Activated CD4-positive, alpha-beta T cell treated with anti-CD3 and anti-CD28 coated beads, Interleukin-2, amount 10 ng/mL, durations not matched to agents 24 days and 14 days (primary cell): ENCODE measurements at places on chromosomes 11 and 22. TPM values are rescaled to one million over a fixed set of nuclear protein-coding genes. Genes with fewer than 3 reads are reported as not detected.

Gene MLC1
- total RNA-seq, result not detected in 2 replicates

Gene CLMP
- 0.05 and 0.12 TPM in 2 replicates for total RNA-seq

DNA sequence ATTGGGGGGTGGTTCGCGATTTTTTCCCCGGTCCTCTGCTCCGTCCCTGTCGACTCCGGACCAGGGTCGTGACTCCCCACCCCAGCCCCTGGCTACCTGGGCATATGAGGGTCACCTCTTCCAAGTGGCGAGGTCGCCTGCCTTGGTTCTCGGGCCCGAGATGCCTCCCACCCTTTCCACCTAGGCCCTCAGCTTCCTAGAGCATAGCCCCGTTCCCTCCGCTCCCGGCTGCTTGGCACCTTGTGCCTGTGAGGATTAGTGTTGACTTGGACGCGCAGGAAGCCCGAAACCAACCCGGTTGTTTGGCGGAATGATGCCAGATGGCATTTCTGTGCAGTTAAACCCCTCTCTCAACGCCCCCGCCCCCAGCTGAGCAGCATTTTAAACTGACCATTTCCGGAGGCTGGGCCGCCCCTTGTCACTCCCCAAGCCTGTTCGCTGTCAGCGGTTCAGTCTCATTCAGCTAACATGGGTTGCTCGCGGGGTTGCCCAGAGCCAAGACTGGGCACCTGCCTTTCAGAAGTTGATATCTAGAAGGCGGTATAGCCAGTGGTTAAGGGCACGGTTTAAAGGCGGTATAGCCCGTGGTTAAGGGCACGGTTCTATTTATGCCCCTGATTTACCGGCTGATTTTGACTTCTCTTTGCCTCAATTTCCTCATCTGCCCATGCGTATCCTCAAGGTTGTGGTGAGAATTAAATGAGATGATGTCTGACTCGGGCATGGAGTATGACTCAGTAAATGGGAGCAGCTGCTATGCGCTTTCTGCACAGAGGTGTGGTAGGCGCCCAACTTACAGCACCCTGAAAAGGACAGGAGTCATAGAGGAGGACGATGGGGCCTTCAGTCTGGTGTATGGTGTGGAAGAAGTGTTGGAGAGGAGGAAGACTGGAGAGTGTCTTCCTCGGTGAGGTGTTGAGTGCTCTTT is 639 bp downstream of the INCENP start:
- peaks cover 3% of the 10 kb centered on the region for H3K27me3 ChIP-seq
- peak overlapping the region; percentile 88 for H3K4me3 ChIP-seq
- H3K36me3 ChIP-seq, result peaks cover 21% of the 10 kb centered on the region
- DNase-seq, result peak; percentile 83
- peaks cover 32% of the 10 kb centered on the region for H3K4me1 ChIP-seq

DNA sequence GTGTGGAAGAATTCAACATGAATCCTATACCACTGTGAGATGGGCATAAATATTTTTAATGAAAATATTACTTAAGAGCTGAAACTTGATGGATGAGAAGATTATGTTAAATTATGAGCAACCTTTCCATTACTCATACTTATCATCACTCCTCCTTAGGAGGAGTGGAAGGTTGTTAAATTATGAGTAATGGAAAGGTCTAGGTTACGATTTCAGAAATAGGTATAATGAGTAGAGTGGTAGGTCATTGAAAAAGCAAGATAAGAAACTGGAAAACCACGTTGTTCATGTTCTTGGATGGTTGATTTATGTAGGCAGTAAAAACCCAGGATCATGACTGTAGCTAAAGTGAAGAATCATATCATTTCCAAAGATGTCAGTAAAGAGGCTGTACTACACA is 973.2 kb upstream of the RAG2 start:
- H3K4me3 ChIP-seq, result no peak overlapping the region
- no peak for DNase-seq
- no peaks in the 10 kb centered on the region for H3K27me3 ChIP-seq
- H3K4me1 ChIP-seq, result no peaks in the 10 kb centered on the region
- no peaks in the 10 kb centered on the region for H3K36me3 ChIP-seq
- H3K27ac ChIP-seq, result no peak overlapping the region

DNA sequence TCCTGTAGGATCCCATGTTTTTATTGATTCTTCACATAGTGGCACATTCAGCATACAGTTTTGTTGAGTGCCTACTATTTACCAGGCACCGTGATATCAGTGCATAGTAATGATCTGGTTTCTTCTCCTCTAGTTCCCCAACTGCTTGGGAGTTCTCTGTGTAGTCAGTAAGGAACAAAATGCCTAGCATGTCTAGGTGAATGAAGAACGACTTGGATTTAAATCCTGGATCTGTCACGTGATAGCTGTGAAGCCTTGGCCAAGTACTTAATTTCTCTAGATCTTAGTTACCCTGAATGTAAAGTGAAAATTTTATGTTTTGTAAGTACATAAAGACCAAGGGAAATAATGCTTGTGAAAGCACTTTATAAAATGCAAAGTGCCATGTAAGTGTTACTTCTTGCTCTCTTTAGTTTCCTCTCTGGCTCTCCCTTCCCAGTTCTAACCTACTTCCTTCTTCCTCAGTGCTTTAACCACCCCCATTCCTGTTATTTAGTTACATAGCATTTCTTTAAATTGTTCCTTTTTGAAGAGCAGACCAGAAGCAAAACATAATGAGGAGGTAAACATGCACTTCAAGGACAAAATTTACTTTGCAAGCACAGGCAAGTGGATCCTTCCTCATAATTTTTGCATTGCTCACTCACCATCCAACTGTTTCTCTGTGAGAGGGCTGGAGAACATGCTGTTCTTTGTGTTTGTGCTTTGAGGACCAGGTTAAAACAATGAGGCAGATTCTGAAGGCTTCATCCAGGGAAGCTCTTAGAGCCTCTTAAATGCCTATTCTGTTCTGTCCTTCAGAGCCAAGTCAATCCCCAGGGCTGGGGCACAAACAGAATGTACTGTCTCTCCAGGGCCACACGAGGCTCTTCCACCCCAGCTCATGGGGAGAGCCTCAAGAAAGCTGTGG is 353.9 kb upstream of the TENM4 start:
- H3K4me1 ChIP-seq, result no peaks in the 10 kb centered on the region
- H3K27me3 ChIP-seq, result no peaks in the 10 kb centered on the region
- no peaks in the 10 kb centered on the region for H3K36me3 ChIP-seq
- DNase-seq, result no peak
- H3K4me3 ChIP-seq, result no peak overlapping the region

- H3K4me3 ChIP-seq, result no peak overlapping the region
- no peaks in the 10 kb centered on the region for H3K36me3 ChIP-seq
- no peaks in the 10 kb centered on the region for H3K27me3 ChIP-seq
- no peaks in the 10 kb centered on the region for H3K4me1 ChIP-seq
- H3K27ac ChIP-seq, result no peak overlapping the region
Observed at GRCh38 chr22:47281126-47282106, 519.0 kb downstream of the TBC1D22A start.

DNA sequence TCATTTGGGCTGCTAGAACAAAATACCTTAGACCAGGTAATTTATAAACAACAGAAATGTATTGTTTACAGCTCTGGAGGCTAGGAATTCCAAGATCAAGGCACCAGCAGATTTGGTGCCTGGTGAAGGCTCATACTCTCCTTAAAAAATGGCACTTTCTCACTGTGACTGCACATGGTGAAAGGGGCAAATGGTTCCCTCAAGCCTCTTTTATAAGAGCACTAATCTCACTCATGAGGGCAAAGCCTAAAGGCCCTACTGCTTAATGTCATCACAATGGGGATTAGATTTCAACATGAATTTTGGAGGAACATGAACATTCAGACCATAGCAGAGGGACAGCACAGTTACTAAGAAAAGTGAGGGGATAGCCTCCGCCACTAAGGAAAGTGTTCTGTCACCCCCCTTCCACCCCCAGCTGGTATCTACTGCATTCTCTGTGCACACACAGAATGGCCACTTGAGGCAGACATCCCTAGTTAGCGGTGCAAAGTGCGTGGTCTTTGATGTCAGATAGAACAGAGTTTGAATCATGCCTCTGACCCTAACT is 47.2 kb upstream of the CEP295 start:
- peaks cover 5% of the 10 kb centered on the region for H3K27me3 ChIP-seq
- no peak overlapping the region for H3K4me3 ChIP-seq
- no peak overlapping the region for H3K27ac ChIP-seq
- no peaks in the 10 kb centered on the region for H3K36me3 ChIP-seq
- peaks cover 3% of the 10 kb centered on the region for H3K4me1 ChIP-seq

DNA sequence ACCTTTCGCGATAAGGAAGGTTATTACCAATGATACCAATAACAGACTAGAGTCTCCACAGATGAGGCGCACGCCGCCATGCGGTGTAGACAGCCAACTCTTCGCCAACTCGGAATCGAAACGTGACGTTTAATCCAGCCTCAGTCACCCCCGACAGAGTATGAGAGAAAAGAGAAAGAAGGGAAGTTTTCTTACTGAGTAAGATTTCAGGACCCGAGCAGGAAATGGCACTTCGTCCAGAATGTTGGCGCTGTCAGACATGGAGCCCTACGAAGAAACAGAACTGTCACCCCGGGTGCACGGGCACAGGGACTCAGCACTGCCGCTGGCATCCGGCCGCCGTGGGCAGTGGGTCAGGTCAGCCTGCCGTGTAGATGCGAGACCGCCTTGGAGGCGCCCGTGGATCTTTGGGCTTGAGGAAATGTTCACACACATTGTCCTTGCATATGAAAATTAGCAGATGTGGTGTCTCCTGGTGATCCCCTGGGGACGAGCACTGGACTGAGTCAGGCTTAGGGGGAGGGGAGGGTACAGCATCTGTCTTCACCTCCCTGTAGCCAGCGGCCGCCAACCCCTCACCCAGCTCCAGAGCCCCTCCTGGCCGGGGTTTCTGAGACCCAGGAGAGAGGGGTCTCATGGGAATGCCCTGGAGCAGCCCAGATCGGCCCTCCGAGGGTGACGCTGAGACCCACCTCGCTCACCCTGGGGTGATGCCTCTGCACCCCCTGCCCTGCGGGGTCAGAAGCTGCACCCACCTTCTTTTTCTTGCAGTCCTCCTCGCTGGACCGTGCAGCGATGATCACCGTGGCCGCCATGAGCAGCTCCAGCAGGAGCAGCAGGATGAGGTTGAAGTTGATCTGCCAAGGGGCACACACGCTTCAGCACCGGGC is 8.3 kb downstream of the MLC1 start:
- no peak for DNase-seq
- no peak overlapping the region for H3K4me3 ChIP-seq
- no peaks in the 10 kb centered on the region for H3K27me3 ChIP-seq
